ENCODE measurements at places on chromosomes 16 and 17.

DNA sequence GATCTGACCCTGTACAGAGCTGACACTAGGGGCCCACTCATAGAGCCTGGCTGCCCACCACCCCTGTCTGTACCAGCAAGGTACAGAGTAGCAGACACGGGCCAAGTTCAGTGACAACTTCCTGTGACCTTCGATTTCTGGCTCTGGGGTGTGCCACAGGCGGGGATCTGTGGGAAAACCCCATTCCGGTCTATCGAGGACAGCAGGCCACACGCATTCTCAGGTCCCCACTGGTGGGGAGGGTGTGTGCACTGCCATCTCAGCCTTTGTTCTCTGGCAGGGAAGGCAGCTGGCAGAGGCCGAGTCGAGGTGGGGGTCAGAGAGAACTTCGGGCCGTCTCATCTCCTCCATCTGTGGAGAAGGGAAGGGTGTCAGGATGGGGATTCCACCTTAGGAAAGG is 10.0 kb downstream of the NLE1 start:
- DNase-seq: no peak

GRCh38 chr17:82338858-82339633 is 5.5 kb upstream of the SECTM1 start:
- no peak for DNase-seq

DNA sequence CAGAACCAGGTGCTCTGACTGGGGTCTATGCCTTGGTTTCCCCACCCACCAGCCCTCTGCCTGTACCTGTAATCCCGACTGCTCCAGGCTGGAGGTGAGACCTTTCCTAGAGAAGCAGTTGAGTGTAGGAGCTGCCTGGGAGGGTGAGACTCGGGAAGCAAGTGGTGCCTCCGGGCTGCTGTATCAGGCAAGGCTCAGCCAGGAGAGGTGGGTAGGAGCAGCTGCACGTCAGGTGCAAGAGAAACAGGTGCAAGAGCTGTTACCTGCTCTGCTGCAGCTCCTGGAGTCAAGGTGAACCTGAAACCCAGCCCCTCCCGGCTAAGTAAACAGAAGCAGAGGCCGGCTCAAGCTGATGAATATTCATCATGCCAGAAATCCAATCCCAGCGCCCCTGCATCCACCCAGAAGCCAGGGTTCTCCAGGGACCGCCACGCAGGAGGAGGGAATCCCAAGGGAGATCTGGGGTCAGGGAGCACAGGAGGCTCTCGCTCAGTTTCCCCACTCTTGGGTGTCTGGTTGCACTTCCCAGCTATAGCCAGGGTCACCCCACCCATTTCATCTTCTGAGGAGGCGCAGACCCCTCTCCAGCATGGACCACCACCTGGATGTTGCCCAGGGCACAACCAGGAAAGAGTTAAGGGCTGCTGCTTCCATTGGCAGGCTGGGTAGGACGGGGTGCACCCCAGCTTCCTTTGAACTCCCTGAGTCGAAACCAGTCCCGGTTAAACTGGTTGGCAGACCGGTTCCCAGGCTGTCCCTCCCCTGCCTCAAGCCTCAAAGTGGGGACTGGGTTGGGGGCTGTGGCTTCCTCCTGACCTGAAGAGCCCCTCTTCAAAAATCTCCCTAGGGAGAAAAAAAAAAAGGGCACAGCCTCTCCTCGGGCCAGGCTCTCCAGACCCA is at the start of gene PRR15L:
PRR15L (minus strand) TSS at position 293 of the 900 bp plus-strand sequence. CDS start 4,649 bp downstream, outside the sequence.
- no peak for DNase-seq

DNA sequence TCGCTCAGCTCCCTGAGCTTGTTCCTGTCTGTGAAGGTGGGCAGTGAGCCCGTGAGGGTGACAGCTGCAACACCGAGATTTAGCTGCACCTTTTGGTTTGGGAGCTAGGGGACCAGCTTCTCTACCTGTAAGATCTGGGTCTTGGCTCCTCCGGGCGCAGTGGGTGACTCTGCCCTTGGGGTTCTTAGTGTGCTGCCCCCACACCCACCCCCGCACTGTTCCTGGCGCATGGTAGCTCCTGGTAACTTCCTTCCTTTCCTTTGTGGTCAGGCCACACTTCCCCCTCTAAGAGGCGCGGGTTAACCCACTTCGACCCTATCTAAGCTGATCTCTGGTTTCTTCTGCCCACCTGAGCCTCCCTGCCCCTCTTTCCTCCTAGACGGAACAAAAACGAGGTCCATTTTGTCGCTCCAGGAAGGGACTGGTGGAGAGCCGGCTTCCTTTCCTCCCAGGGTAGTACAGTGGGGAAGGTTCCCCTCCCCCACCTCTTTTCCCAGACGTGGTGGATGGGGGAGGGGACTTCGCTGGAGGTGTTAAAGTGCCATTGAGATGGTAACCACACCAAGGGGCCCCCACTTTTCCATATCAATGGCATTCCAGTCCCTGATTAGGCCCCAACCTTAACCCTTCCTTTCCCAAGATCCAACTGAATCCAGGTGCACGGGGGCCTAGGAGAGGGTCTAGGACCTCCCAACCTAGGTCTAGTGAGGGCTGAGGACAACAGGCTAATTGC is 4.6 kb upstream of the CLDN9 start:
- no peak for DNase-seq

DNA sequence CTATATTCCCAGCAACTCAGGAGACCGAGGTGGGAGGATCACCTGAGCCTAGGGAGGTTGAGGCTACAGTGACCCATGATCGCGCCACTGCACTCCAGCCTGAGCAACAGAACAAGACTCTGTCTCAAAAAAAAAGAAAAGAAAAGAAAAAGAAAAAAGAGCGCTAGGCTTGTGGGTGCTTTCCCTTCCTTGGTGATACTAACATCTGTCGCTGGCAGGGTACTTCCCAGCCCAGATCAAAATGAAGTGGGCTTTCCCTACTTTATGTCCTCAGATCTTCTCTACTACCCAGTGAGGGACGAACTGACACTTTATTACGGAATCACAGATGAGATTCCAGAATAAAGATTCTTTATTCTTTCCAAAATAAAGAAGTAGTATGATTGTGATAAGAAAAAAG is 103.8 kb upstream of the NOL11 start:
- DNase-seq: no peak

GRCh38 chr16:84045001-84045817 is 2.6 kb upstream of the SLC38A8 start:
- DNase-seq: no peak

GRCh38 chr16:68792465-68793324 is 50.6 kb upstream of the TANGO6 start:
- no peak for DNase-seq

GRCh38 chr17:37429453-37429852 is 22.8 kb downstream of the TADA2A start:
- no peak for DNase-seq

DNA sequence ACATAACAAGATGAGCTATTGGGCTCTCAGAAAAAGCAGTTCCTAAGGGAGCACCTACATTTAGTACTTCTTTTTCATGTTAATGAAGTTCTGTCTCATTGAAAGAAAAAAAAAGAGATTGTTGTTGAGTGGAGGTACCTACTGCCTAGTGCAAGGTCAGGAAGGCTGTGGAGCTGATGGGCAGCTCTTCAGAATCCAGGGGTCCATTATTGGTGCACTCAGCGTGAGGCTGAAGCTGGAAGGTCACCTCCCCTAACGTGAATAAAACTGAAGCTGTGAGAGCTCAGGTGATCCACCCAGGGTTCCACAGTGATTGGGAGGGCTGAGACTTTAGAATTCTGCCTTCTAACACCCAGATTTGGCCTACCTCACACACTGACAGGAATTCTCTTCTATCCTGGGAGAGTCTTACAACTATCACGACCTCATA is 153.9 kb upstream of the TBX2 start:
- DNase-seq: no peak

DNA sequence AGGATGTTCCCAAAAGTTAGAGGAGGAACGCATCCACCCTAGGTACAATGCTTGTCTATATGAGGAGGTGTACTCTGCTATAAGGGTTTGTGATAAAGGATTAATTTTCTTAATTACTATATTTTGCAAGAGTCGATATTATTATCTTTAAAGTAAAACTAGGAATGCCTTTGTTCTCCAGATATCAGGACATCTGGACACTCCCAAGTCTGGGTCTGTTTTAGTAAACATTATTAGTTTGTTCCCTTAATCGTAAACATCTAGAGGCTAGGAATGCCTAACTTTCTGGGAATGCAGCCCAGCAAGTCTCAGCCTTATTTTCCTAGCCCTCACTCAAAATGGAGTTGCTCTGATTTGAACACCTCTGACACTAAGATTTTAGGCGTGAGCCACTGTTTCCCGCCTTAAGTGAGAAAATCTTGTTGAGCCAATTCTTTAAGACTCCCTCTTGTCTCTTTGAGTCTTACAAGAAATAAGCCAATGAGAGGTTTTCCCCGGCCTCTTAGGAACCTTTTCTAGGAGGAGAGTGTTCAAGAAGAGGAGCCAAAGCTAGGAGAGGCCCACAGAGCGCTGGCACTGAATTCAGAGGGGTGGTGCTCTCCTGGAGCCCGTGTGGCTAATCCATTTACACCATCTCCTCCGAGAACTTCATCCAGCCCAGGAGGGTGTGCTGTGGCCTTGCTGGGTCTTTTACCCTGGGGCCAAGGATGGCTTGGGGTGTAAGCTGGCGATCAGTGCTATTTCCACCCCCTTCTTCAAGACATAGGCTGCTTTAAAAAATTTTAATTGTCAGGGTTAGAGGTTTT is 40.9 kb downstream of the SMARCE1 start:
- DNase-seq: no peak

DNA sequence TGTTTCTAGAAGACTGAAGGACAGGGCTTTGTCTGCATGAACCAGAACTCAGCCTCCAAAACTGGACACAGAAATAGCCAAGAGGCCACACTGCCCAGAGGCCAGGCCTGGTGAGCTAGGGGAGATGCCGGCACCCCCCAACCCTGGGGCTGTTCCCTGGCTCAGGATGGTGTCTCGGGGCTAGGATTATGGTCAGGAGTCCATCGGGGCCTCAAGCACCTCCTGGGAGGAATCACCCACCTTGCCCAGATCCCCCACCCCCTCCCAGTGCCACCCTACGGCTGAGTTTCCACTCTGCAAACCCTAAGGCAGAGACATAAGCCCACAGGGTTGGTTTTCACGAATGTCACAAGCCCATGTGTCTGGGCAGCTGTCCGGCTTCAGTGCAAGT is 37.2 kb downstream of the SLC7A5 start:
- no peak for DNase-seq

GRCh38 chr16:7450440-7450839 is 117.8 kb downstream of the RBFOX1 start:
- DNase-seq: no peak

Data from activated T-cell treated with anti-CD3 and anti-CD28 coated beads for 24 hours (primary cell).